Activated CD4-positive, alpha-beta T cell treated with anti-CD3 and anti-CD28 coated beads, Interleukin-2, amount 10 ng/mL, durations not matched to agents 7 days and 5 days (primary cell): ENCODE measurements at places on chromosomes 7 and 10. TPM values are rescaled to one million over a fixed set of nuclear protein-coding genes. Genes with fewer than 3 reads are reported as not detected.

DNA sequence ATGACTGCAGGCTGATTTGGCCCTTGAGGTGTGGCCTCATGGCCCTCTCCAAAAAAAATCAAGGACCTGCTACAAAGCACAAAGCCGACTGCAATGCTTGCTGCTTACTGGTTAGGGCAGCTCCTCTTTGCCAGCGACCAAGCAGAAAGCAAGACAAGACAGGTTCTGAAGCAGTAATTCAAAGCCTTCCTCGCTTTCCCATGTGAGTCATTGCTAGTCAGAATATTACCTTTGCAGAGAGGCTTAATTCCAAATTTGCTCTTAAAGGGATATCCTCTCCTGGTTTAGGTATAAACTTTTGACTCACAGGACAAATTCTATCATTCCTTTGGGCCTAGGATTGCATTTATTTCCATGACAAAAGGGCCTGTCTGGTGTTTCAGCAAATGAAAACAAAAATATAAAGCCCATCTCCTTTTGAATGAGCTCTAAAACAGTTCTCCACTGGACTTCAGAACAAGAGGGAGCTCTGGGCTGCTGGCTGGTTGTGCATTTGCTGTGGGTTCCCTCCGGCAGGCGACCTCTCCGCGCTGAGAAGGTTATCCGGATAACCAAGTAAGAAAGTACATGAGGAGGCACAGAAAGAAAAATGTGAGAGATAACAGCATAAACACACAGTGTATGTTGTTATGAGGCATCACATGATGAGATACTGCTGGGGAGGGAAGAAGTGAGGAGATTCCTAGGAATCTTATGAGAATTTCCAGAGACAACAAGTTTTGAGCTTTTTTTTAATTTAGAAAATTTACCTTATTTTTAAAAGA, 90.8 kb downstream of the EGFR start:
- H3K4me1 ChIP-seq: no peaks in the 10 kb centered on the region
- H3K27ac ChIP-seq: no peak overlapping the region
- no peak overlapping the region for H3K4me3 ChIP-seq
- no peaks in the 10 kb centered on the region for H3K36me3 ChIP-seq
- DNase-seq: no peak

GRCh38 chr7:27199849-27200760, at the start of gene HOXA13:
HOXA13 (minus strand) TSS chr7:27200091; CDS start chr7:27200077, 14 bp downstream.
- H3K36me3 ChIP-seq: peaks cover 2% of the 10 kb centered on the region
- peak within 1 kb of the TSS; percentile 62 for H3K27ac ChIP-seq
- peak within 1 kb of the TSS; percentile 60 for H3K4me3 ChIP-seq
- H3K4me1 ChIP-seq: peaks cover 19% of the 10 kb centered on the region
- H3K27me3 ChIP-seq: peaks cover 86% of the 10 kb centered on the region

HTR5A gene
- not detected for total RNA-seq

GRCh38 chr10:5953676-5954075, 23.7 kb downstream of the IL15RA start:
- no peak for DNase-seq
- peak overlapping the region; percentile 48 for H3K27ac ChIP-seq
- no peaks in the 10 kb centered on the region for H3K27me3 ChIP-seq
- H3K4me3 ChIP-seq: no peak overlapping the region

GRCh38 chr10:118409295-118409694, 67.2 kb upstream of the FAM204A start:
- no peak for DNase-seq
- H3K4me1 ChIP-seq: no peaks in the 10 kb centered on the region
- H3K4me3 ChIP-seq: no peak overlapping the region
- H3K27ac ChIP-seq: no peak overlapping the region

GRCh38 chr10:29387269-29387668, 98.4 kb downstream of the LYZL1 start:
- DNase-seq: no peak
- peaks cover 5% of the 10 kb centered on the region for H3K4me1 ChIP-seq
- H3K36me3 ChIP-seq: no peaks in the 10 kb centered on the region
- H3K27ac ChIP-seq: no peak overlapping the region

GRCh38 chr10:63496561-63496960, 24.6 kb upstream of the REEP3 start:
- no peaks in the 10 kb centered on the region for H3K27me3 ChIP-seq
- DNase-seq: no peak
- H3K27ac ChIP-seq: no peak overlapping the region
- H3K4me1 ChIP-seq: peaks cover 2% of the 10 kb centered on the region

DNA sequence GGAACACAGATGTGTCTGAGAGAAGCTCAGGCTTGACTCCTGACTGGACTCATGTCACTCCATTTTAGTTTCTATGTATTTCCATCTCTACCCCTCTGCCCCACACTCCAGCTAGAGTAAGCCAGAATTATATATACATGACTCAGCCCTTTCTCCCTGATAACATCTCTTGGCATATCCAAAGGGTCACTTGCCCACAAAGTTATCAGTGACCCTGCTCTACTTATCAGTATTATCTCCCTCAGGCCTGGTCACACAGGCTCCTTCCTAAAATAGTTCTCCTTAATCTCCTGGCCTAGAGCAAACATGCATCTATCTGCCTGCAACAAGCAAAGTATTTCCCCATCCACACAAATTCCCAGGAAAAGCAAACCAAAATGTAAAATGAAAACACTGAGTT, 598.3 kb downstream of the SUGCT start:
- no peaks in the 10 kb centered on the region for H3K36me3 ChIP-seq
- DNase-seq: no peak
- H3K27ac ChIP-seq: no peak overlapping the region
- no peak overlapping the region for H3K4me3 ChIP-seq
- H3K27me3 ChIP-seq: peaks cover 3% of the 10 kb centered on the region
- peaks cover 12% of the 10 kb centered on the region for H3K4me1 ChIP-seq

DNA sequence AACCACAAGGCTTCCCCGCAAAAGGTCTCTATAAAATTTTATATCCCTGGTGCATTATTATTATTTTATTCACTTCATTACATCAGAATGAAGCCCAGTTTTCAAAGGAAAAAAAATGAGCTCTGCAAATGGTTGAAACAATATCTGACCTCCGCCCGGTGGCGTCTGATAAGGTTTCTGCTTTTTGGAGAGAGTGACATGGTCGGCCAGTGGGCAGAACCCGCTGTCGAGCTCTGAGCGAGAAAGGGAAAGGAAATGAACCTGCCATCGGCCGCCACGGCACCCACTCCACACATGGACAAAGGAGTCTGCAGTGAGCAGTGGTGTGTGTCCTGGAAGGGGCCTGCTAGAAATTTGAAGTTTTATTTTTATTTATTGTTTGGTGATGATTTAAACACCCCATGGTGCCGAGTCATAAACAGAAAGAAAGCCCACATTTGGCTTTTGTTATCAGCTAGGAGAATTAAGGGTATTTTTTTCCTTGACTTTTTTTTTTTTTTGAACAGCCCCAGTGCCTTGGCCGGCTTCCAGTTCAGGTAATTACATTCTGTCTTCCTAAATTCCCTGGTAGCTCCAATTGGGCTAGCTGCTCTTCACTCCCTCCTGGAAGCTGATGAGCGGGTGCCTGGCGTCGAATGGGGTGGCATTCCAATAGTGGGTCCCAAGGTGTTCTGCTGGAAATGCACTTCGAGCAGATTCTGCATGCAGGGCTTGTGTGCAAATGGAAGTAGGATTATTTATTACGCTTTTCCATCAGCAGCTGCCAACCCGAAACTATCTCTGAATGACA, 149.4 kb upstream of the MKI67 start:
- H3K36me3 ChIP-seq: no peaks in the 10 kb centered on the region
- peaks cover 49% of the 10 kb centered on the region for H3K27me3 ChIP-seq
- no peak for DNase-seq
- H3K4me3 ChIP-seq: no peak overlapping the region
- peaks cover 7% of the 10 kb centered on the region for H3K4me1 ChIP-seq

NXPH1 gene
- total RNA-seq: not detected

ANXA8L1 gene
- 0.23 TPM for total RNA-seq

GRCh38 chr10:65735382-65735781, 1190.5 kb upstream of the LRRTM3 start:
- no peaks in the 10 kb centered on the region for H3K27me3 ChIP-seq
- H3K4me3 ChIP-seq: no peak overlapping the region
- H3K36me3 ChIP-seq: no peaks in the 10 kb centered on the region

- H3K27me3 ChIP-seq: no peaks in the 10 kb centered on the region
- H3K4me3 ChIP-seq: no peak overlapping the region
- no peak overlapping the region for H3K27ac ChIP-seq
- peaks cover 54% of the 10 kb centered on the region for H3K36me3 ChIP-seq
- H3K4me1 ChIP-seq: peaks cover 81% of the 10 kb centered on the region
- DNase-seq: no peak
Observed at GRCh38 chr10:110016039-110016438, 8.3 kb downstream of the ADD3 start.

- no peak overlapping the region for H3K4me3 ChIP-seq
- H3K27ac ChIP-seq: no peak overlapping the region
- peaks cover 24% of the 10 kb centered on the region for H3K27me3 ChIP-seq
- peaks cover 2% of the 10 kb centered on the region for H3K36me3 ChIP-seq
- H3K4me1 ChIP-seq: peaks cover 24% of the 10 kb centered on the region
Observed at GRCh38 chr7:17040716-17041115, 158.9 kb upstream of the AGR3 start.

OGA gene
- total RNA-seq: 145 TPM

DNA sequence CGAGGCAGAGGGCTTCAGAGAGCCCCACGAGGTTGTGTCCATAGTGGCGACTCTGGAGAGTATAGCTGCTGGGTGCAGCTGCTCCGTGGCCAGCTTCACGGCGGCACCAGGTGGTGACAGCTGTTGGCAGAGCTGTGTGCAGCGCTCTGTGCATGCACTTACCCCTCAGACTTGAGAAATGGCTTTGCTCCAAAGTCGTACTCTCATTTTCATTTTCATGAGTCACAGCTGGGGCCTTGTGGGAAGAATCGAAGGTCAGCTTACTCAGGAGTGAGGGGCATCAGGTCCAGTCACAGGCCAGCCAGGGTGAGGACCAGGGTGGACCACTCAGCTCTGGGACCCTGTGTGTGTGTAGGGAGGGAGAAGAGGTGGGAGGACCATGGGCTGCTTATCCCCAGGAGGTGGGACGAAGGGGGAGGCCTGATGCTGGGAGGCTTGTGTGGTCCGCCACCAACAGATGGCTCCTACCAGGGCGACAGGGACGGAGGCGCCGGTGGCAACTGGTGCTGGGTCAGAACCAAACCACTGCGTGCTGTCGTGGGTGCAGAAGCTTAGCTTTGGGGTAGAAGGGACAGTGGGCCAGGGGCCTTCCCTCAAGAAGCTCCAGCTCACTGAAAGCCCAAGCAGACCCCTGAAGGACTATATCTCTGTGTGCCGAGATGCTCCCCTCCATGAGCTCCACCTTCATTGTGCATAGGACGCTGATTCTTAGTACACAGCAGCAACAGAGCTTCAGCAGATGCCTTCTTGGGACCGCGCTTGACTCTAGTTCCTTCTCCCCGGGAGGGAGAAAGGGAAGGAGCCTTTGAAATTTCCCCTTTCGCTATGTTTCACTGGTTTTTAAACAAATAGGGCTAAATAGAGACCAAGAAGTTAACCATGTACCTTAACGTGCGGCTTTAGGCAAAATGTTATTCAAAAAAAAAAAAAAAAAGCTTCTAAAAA, 225.0 kb downstream of the CELF2 start:
- H3K27ac ChIP-seq: peak overlapping the region; percentile 62
- H3K27me3 ChIP-seq: no peaks in the 10 kb centered on the region
- peaks cover 28% of the 10 kb centered on the region for H3K4me1 ChIP-seq

GPR15LG gene
- total RNA-seq: not detected

DNA sequence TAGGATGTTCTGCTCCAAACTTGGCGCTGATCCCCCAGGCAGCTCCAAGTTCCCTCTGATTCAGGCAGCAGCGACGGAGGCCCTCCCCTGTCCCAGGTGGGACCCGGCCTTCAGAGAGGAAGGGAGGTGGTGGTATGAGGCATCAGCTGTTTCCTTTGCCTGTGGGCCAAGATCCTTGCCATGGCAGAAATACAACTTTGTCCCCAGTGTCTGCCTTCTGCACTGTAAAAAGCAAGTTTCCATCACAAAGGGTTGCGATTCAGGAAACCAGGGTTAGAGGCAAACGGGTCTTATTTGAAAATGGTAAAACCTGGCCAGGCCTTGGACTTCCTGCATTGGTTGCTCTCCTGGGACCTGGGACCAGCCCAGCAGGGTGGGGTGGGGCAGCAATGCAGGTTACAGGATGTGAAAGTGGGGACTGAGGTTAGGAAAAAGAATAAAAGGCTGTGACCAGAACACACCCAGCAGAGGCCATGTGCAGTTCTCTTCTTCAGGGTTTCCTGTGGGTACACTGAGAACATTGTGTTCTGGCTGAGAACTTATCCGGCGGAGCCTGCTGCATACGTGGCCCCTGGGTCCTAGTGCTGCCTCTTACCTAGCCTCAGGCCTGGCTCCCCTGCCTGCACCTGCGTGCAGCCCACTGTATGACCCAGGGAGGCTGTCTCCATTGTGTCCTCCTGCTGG, 25.1 kb upstream of the DDIT4 start:
- H3K4me3 ChIP-seq: peak overlapping the region; percentile 72
- H3K27ac ChIP-seq: peak overlapping the region; percentile 93
- H3K27me3 ChIP-seq: no peaks in the 10 kb centered on the region
- DNase-seq: peak; percentile 87
- H3K4me1 ChIP-seq: peaks cover 83% of the 10 kb centered on the region

NRF1 gene
- 28.7 TPM for total RNA-seq

DNA sequence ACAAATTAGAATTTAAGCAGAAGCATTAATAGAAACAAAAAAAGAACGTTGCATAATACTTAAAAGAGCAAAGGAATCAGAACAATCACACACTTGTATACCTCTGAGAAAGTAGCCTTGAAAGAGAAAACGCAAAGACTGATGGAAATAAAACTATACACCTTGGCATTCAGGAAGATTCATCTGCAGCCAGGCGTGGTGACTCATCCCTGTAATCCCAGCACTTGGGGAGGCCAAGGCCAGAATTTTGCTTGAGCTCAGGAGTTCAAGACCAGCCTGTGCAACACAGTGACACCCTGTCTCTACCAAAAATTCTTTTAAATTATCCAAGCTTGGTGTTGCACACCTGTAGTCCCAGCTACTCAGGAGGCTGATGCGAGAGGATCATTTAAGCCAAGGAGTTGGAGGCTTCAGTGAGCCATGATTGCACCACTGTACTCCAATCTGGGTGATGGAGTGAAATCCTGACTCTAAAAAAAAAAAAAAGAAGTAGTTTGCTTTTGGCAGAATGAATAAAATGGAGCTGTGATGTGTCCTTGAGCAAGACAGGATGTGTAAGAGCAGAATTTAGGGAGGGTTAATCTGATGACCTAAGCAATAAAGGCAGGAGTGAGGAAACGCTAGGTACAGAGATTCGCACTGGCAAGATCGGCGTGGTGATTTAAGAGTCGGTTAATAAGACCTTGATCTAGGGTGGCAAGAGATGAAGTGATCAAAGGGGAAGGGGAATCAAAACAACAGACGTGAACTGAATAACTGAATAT, 75.8 kb upstream of the NRP1 start:
- H3K4me3 ChIP-seq: no peak overlapping the region
- no peak overlapping the region for H3K27ac ChIP-seq
- H3K36me3 ChIP-seq: no peaks in the 10 kb centered on the region
- peaks cover 27% of the 10 kb centered on the region for H3K27me3 ChIP-seq
- no peak for DNase-seq

- no peaks in the 10 kb centered on the region for H3K36me3 ChIP-seq
- no peak overlapping the region for H3K27ac ChIP-seq
- no peaks in the 10 kb centered on the region for H3K4me1 ChIP-seq
- H3K27me3 ChIP-seq: no peaks in the 10 kb centered on the region
- no peak for DNase-seq
Observed at GRCh38 chr10:55277549-55277948, 476.5 kb upstream of the PCDH15 start.

- H3K27me3 ChIP-seq: peaks cover 4% of the 10 kb centered on the region
- no peak for DNase-seq
Observed at GRCh38 chr7:99984593-99984992, 8.8 kb upstream of the AZGP1 start.

- H3K27ac ChIP-seq: peak overlapping the region; percentile 98
- no peaks in the 10 kb centered on the region for H3K27me3 ChIP-seq
- DNase-seq: peak; percentile 45
- peaks cover 45% of the 10 kb centered on the region for H3K4me1 ChIP-seq
- peaks cover 4% of the 10 kb centered on the region for H3K36me3 ChIP-seq
- H3K4me3 ChIP-seq: peak overlapping the region; percentile 82
Observed at GRCh38 chr10:3666525-3667302, 118.3 kb downstream of the KLF6 start.

EIF4EBP2 gene
- total RNA-seq: 68.7 TPM
